Naive thymus-derived CD4-positive, alpha-beta T cell (primary cell): ENCODE measurements at places on chromosomes 1 and 21. TPM values are rescaled to one million over a fixed set of nuclear protein-coding genes. Genes with fewer than 3 reads are reported as not detected.

DNA sequence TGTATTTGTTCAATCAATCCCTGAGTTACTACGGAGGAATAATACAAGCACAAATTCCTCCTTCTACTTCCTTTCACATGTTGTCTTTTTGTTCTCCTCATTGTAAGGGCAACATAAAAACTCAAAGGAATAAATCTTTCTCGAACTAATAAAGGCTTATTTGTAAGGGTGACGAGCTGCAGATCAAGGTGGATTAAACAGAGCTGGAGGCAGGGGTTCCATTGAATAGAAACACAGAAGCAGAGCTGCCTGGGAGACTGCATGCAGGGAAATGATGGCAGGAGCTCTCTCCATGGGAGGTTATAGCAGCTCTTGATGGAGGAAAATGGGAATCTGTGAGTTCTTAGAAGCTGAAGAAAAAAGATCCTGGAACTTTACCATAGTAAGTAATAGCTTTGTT lies 160.2 kb downstream of the CYYR1 start:
- no peak for DNase-seq

DNA sequence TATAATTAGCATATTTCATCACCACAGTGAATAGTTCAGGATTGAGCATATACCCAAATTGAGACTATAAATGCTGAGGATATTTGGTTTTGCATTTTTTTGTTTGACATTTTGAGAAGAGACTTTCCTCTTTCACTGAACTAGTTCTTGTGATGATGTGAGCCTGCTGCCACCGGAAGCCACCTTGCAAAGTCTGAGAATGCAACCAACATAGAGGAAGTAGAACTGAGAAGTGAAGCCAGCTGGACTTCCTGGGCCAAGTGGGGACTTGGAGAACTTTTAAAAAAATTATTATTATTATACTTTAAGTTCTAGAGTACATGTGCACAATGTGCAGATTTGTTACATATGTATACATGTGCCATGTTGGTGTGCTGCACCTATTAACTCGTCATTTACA lies 102.3 kb downstream of the RPE65 start:
- no peak for DNase-seq

GRCh38 chr1:32249831-32250525 lies 1.1 kb upstream of the LCK start:
- DNase-seq: peak; percentile 94

DNA sequence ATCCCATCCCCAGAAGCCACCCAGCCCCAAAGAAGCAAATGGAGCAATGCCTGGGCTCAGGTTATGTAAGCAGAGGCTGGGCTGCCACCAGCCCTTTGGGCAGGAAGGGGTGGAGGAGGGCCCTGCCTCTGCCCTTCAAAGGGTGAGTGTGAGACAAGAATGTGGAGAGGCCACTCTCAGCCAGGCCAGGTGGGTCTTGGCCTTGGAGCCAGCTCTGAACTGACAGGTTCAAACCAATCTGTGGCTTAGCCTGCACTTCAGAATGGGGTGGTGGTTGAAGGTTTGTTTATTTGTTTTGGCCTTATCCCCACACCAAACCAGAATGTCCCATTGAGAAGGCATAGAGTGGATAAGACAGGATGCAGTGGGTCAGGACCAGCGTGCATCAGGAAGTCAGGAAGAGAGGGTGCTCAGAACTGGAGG lies 29.8 kb downstream of the C1orf116 start:
- no peak for DNase-seq

- no peak for DNase-seq
These were observed 153.5 kb upstream of the GALNT2 start for GRCh38 chr1:229913489-229913888.

- no peak for DNase-seq
These were observed at the start of gene KRTAP7-1 for GRCh38 chr21:30829659-30830058. Gene KRTAP7-1 (minus strand): TSS chr21:30829759. CDS start chr21:30829698, 61 bp downstream.

The WNT4 gene
- not detected for polyA plus RNA-seq

The CAPN9 gene
- polyA plus RNA-seq: 0.12 TPM

DNA sequence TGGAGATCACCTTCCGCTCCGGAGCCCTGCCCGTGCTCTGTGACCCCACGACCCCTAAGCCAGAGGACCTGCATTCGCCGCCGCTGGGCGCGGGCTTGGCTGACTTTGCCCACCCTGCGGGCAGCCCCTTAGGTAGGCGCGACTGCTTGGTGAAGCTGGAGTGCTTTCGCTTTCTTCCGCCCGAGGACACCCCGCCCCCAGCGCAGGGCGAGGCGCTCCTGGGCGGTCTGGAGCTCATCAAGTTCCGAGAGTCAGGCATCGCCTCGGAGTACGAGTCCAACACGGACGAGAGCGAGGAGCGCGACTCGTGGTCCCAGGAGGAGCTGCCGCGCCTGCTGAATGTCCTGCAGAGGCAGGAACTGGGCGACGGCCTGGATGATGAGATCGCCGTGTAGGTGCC lies 9.6 kb downstream of the SPATA46 start:
- DNase-seq: no peak

The FAM167B gene
- polyA plus RNA-seq: not detected

The SHCBP1L gene
- not detected for polyA plus RNA-seq

The UBL4B gene
- not detected for polyA plus RNA-seq
